Muscle of leg (tissue), 16 donors: ENCODE measurements at places on chromosomes 7 and 10. TPM values are rescaled to one million over a fixed set of nuclear protein-coding genes. Genes with fewer than 3 reads are reported as not detected.

PRKG1 gene
- total RNA-seq: 51.3 TPM

IGFBP3 gene
- 301 TPM for total RNA-seq

DNA sequence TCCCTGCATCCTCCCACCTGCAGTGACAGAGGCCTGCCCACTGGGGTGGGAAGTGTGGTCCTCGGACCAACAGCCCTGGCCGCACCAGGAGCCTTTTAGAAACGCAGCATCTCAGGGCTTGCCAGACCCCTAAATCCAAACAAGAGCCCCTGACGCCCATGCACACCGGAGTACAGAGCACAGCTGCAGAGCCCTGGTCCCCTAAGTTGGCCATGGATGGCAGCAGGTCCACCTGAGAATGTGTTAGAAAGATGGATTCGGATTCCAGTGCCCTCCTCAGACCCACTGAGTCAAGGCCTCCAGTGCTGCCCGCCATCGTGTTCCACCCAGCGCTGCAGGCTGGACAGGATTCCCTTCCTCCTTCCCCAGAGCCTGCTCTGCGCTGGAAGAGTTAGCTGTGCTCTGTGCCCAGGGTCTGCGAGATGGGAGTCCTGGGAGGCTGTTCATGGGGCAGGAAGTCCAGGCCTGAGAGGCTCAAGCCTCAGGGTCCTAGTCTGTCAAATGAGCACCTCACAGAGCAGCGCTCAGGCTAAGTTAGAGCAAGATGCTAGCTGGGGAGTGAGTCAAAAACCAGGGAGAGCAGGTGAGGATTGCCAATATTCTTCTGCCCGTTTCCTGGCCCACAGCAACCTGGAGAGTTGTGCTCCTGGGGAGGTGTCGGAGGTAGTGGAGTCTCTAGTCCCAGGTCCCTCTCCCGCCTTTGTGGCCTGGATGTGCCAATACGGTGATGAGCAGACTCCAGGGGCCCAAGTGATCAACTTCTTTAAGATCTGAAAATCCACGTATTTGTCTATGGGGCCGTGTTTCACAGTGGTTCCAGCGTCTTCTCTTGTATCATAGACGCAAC, 95.9 kb upstream of the GPR26 start:
- no peak for DNase-seq
- peaks cover 21% of the 10 kb centered on the region for H3K27me3 ChIP-seq
- no peak overlapping the region for H3K4me3 ChIP-seq
- H3K36me3 ChIP-seq: no peaks in the 10 kb centered on the region

DNA sequence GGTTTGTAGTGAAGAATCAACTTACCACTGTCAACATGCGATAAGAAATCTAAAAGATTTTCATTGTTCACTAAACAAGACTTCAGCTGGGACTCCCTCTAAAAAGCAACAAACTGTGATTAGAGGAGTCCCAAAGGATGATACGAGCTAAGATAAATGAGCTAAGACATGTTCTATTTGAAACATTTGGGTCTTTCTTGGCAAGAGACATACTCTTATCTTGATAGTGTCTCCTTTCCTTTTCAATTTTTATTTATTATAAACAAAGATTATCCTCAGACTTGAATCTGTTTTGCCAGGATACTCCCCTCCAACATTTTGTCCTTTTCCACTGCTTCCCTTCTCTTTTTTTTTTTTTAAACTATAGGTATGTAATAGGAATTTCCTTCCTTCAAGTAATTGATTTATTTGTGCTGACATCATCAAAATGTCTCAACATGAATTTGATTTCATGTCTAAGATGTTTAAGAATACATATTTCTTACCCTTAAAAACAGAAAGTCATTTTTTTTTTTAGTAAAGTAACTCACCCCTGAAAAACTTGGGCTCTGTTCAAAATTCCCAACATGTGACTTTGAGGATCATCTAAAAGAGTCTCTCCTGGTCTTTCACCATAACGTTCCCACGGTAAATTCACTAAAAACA, 158.4 kb upstream of the NRP1 start:
- no peaks in the 10 kb centered on the region for H3K36me3 ChIP-seq
- DNase-seq: peak; percentile 57
- H3K27me3 ChIP-seq: no peaks in the 10 kb centered on the region
- no peak overlapping the region for H3K4me3 ChIP-seq

GRCh38 chr7:69736126-69736810, 138.0 kb downstream of the AUTS2 start:
- no peaks in the 10 kb centered on the region for H3K36me3 ChIP-seq
- no peak overlapping the region for H3K27ac ChIP-seq
- no peaks in the 10 kb centered on the region for H3K27me3 ChIP-seq
- H3K4me1 ChIP-seq: peaks cover 22% of the 10 kb centered on the region
- no peak overlapping the region for H3K4me3 ChIP-seq

- H3K27ac ChIP-seq: peak overlapping the region; percentile 91
- no peak for DNase-seq
- H3K27me3 ChIP-seq: peaks cover 3% of the 10 kb centered on the region
- no peak overlapping the region for H3K4me3 ChIP-seq
- H3K36me3 ChIP-seq: no peaks in the 10 kb centered on the region
- H3K4me1 ChIP-seq: peaks cover 2% of the 10 kb centered on the region
Observed at GRCh38 chr7:116211913-116212596, 1.7 kb downstream of the TES start.

AVL9 gene
- total RNA-seq: 21.9 TPM

ZP3 gene
- total RNA-seq: 0.49 TPM

GRCh38 chr10:132141526-132142395, 45.0 kb upstream of the DPYSL4 start:
- H3K4me1 ChIP-seq: peaks cover 9% of the 10 kb centered on the region
- no peak overlapping the region for H3K27ac ChIP-seq
- H3K36me3 ChIP-seq: no peaks in the 10 kb centered on the region
- peaks cover 15% of the 10 kb centered on the region for H3K27me3 ChIP-seq
- no peak overlapping the region for H3K4me3 ChIP-seq
- DNase-seq: no peak

- no peak for DNase-seq
- peaks cover 4% of the 10 kb centered on the region for H3K36me3 ChIP-seq
- no peak overlapping the region for H3K27ac ChIP-seq
- H3K27me3 ChIP-seq: no peaks in the 10 kb centered on the region
- H3K4me3 ChIP-seq: no peak overlapping the region
Observed at GRCh38 chr10:59281861-59282260, 80.5 kb downstream of the FAM13C start.

FXYD4 gene
- total RNA-seq: 0.44 TPM
